ENCODE measurements at places on chromosomes 3 and 15. TPM values are rescaled to one million over a fixed set of nuclear protein-coding genes. Genes with fewer than 3 reads are reported as not detected.

DNA sequence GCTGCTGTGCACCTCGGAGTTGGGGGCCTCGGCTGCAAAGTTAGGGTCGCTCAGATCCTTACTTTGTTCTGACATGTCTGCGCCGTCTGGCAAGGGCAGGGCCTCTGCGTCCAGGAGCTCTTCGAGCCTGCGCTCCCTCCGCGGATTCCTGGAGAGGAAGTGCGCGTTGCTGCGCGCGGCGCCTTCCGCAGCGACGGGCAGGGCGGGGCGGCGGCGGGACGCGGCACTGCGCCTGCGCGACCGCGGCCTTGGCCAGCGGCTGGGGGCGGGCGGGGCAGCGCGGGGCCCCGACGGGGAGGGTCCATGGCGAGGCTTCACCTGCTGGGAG, at the start of gene NDN:
Gene NDN (minus strand): TSS at position 163 of the 328 bp plus-strand sequence. CDS start 88 bp downstream, at position 75.
- DNase-seq: peak; percentile 90

GRCh38 chr3:47010111-47010712, 30.7 kb downstream of the NBEAL2 start:
- DNase-seq: no peak

DNA sequence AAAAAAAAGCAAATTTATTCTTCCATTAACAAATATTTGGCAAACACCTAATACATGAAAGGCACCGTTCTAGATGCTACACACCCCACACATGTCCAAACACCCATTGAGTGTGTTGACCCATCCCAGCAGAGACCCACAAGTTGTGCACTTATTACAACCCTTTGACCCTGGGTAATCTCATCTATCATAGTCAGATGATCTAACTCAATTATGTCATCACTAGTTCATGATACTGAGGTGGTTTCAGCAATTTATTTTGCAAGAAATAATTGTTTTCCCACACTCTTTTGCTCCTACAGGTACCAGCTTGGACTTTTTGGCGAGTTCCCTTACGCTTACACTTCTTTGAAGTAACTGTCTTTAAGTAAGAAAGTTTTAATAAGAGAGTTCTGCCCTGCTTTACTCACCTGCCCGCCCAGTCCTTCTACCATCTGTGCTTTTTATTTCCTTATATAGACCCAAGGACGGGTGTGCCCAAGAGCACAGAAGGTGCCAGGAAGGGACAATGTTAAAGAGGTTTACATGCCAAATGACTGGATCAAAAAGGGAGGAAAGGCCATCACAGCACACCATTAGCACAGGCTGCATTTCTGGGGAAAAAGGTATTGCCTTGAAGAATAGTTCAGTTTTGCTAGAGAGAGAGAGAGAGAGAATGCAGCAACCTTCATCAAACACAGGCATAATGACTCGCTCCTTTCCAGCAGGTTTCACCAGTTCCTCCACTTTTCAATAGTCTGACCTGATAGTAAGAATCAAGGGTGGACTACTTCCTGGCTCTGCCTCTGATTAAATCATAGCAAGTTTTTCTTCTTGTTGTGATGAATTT, 54.5 kb upstream of the ATP11B start:
- no peak for DNase-seq

The C2CD4A gene
- total RNA-seq: not detected

The KLHDC8B gene
- 27.7 TPM for total RNA-seq

Data from H7 (cell line).